GM20000 (cell line): ENCODE measurements at places on chromosomes 16 and 17.

DNA sequence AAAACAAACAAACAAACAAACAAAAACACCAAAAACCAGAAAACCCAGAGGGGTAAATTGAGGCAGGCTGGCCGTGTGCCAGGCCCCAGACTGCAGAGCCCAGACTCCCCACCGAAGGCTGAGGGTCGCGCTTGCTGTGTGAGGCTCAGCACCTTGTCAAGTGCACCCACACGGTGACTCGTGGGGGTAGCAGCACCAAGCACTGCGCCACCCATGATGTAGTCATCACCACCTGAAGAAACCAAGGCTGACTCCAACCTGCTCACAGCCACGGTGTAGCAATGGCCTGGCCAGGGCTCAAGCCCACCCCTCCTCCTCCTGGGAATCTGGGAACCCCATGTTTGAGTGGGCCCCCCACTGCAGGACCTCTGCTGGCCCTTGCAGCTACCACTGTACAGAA is 11.9 kb downstream of the MCRIP1 start:
- no peak for DNase-seq

DNA sequence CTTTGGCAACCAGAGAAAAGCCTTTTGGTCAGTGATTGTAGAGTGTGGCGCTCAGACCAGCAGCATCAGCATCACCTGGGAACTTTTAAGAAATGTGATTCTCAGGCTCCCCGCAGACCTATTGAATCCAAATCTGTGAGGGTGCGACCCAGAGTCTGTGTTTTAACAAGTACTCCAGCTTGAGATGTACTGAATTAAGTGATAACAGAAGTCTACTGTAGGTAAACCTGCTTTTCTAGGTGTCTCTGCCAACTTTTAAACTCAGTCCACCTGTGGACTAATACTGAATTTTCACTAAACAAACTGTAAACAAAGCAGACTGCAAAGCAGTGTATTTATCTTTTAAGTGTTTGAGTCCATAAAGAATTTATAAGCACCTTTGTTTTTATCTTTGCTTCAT is 43.6 kb downstream of the NUP93 start:
- DNase-seq: no peak

- no peak for DNase-seq
These were observed 568.3 kb upstream of the ZFHX3 start for GRCh38 chr16:73616166-73616753.

GRCh38 chr17:76884995-76885893 is 17.0 kb downstream of the MGAT5B start:
- no peak for DNase-seq

- no peak for DNase-seq
These were observed 157.5 kb downstream of the ZNF423 start for GRCh38 chr16:49698453-49698815.

DNA sequence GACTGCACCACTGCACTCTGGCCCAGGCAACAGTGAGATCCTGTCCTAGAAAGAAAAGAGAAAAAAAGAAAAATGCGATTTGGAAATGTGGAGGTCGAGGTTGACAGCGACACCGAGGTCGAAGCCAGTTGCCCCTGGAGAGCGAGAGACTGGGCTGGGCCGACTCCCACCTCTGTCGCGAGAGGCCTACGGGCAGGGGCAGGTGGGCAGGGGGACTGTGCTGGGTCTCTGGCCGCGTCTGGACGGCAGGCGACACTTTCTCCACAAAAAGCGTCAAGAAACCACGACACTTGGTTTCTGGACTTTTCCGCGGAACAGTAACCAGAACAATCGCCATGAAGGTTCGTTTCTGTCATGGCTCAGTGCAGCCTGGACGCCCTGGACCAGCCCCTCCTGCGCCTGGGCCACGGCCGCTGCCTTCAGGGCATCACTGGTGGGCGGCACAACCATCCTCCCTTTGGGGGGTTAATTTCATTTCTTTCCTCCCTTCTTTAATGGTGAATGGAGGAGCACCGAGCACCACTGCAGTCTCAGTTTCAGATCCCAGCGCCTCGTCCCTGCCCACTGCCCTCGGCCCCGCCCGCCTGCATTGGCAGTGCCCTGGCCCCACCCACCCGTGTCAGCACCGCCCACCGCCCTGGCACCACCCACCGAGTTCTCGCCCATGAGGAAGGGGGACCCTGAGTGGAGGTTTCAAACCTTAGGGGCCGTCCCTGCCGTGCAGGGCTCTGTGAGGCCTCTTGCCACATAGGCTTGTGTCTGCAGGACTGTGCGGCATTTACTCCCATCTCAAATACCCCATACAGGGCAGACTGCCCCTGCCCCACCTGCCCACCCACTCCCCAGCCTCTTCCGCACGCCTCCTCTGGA is 18.5 kb upstream of the CDH15 start:
- no peak for DNase-seq

DNA sequence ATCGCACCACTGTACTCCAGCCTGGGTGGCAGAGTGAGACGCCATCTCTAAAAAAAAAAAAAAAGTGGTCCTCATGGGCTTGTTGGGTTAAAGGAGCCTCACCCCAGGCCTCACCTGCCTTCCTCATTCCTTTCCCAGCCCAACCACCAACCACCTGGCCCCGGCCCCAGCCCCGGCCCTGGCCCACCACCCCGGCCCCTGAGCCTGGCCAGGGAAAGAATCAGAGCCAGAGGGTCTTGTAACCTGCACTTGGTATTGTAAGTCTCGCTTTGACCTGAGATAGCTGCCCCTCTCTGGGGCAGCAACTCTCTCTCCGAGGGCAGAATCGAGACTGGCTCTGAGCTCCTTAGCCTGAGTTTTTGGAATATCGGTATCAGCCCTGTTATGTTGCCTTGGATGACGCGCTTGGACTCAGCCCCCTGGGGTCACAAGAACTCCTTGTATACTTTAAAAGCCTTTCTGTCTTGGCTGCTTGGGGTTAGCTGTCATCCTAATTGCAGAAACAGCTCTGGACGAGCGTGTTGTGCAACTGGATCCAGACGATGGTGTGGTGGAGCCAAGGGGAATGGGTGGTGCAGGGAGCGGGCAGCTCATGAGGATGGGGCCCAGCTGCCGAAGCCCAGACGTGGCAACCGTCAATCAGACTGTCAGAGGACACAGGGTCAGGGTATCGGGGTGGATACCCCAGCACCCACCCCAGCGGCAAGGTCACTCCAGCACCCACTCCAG is 14.6 kb downstream of the SMTNL2 start:
- no peak for DNase-seq

- peak; percentile 59 for DNase-seq
These were observed 1.4 kb upstream of the TBC1D24 start for GRCh38 chr16:2473446-2473926.

DNA sequence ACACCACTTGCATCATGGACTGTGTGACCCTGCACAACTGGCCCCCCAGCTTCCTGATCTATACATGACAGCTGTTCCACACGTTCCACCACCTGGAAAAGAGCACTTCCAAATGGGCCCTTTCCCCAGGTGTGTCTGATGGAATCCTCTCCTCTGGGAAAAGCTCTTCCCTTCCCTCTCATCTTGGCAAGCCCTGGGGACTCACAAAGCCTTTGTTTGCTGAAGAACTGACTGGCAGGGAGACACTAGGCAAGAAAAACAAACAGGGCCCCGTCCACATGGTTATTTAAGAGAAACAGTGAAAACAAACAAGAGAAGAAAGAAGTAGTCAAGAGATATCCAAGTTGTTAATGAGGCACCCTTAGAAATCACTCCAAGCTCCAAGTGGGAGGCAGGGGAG is 52.6 kb downstream of the C16orf95 start:
- DNase-seq: no peak

GRCh38 chr16:3013491-3013951 is 798 bp downstream of the CLDN9 start:
- no peak for DNase-seq

DNA sequence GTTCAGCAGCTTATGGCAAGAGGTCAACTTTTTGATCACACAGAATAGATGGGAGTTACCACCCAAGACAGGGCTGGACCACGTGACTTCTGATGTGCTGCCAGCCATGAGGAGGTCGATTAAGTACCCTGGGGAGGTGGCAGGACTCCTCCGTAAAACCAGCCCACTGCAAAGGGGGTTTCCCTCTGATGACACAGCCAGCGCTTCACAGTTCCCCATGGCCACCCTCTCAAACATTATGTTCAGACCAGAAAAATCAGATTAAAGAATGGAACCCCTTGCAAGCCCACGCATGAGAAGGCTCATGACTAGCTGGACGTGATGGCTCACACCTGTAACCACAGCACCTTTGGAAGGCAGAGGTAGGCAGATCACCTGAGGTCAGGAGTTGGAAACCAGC is 222.9 kb downstream of the CPPED1 start:
- DNase-seq: no peak

- no peak for DNase-seq
These were observed 23.1 kb upstream of the BAHCC1 start for GRCh38 chr17:81371910-81372760.

GRCh38 chr17:76917829-76918228 is 49.6 kb downstream of the MGAT5B start:
- no peak for DNase-seq

GRCh38 chr16:35687071-35687470 is 2227.7 kb downstream of the TP53TG3F start:
- DNase-seq: no peak

DNA sequence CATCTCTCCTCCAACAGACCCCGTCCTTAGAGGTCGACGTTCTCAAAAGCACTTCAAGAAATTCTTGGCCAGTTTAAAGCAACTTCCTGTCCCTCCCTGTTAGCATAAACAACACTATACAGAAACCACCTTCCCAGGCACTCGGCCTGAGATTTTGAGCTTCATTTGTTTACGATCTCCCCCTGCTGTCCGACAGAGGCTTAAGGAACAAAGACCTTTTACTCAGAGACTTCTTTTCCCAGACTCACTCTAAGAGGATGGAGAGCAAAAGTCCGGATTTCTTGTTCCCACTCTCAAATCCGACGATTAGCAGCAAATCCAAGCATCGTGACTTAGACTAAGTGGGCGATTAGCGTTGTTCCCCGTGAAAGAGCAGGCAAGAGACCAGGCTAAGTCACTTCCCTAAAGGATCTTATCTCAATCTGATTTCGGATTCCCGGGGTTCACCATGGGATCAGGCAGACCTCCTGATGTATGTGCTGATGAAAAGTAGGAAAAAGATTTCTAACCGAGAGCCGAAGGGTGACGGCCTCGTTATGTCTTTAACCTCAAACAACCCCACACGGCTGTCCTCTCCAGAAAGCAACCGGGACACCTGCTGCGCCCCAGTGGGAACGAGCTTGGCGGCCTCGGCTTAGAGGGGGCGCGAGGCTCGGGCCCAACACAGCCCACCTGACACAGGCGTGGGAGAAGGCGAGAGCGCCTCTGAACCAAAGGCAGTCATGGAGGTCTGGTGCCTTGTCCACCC is 598 bp downstream of the INPP5K start:
- peak; percentile 86 for DNase-seq

DNA sequence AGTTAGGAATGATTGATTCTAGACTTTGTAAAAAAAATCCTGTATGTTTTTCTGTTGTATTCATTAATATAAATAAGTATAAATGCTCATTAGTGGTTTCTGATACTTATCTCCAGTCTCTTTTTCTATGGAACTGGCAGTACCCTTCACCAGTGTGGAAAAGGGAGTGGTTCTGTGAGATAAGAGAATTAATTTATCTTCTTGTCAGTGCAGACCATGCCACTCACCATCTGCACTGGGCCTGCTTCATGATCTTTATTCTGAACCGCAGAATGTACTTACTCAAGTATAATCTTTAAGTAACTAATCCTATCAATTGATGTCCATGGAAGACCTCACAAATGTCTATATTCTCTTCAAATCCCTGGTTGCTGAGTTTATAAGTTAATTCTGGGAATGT is 836.1 kb upstream of the CDH8 start:
- no peak for DNase-seq

GRCh38 chr17:63609816-63610573 is 9.3 kb downstream of the TACO1 start:
- DNase-seq: no peak

DNA sequence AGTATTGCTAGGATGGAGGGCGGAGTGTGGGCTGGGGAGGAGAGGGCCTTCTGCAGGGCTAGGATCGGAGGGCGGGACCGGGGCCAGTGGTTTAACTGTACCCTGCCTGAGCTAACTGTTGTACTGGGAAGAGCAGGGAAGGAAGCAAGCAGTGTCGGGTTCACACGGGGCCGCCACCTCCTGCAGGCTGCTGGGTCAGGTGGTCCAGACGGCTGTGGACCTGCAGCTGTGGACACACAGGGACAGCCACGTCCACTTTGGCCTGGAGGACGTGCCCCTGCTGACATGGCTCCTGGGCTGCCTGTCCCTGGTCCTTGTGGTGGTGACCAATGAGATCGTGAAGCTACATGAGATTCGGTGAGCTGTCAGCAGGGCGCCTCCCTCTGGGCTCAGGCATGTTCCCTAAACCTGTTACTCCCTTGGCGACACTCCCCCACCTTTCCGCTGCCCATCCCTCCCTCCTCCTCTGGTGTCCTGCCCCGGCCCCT is 16.6 kb downstream of the CASKIN2 start:
- no peak for DNase-seq

DNA sequence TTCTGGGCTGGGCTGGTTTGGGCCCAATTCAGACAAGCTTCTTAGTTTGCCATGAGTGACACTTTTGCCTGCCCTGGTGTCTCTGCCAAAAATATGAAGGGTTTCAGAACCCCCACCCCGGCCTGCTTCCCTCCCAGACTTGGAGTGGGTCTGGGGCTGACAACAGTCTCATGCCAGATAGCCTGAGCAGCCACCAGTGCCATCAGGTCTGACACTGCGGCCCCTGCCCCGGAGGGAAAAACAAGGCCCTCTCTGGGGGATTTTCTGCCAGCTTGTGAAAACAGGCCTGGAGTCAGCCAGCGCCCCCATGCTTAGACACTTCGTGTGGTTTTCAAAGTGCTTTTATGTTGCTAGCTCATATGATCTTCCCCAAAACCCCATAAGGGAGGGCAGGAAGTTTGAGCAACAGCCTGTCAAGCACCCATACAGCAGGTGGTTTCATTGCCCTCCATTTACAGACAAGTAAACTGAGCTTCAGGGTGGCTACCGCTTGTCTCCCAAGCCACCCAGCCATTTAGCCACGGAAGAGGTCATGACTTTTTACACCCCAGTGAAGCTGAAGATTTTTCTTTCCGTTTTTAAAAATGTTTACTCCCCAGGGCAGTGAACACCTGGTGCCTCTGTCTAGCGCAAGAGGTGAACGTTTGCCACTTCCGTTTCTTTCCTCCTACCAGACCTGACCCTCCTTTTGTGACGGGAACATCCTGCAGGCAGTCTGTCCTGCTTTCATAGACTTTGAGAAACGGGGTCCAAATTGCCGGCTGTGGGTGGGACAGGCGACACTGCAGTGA is 300.6 kb downstream of the SEC14L1 start:
- DNase-seq: peak; percentile 78

- no peak for DNase-seq
These were observed 61.2 kb downstream of the TMEM186 start for GRCh38 chr16:8736123-8736668.

- DNase-seq: peak; percentile 38
These were observed 30.4 kb downstream of the CFDP1 start for GRCh38 chr16:75402821-75403475.
